ENCODE measurements at places on chromosomes 2 and 18.

DNA sequence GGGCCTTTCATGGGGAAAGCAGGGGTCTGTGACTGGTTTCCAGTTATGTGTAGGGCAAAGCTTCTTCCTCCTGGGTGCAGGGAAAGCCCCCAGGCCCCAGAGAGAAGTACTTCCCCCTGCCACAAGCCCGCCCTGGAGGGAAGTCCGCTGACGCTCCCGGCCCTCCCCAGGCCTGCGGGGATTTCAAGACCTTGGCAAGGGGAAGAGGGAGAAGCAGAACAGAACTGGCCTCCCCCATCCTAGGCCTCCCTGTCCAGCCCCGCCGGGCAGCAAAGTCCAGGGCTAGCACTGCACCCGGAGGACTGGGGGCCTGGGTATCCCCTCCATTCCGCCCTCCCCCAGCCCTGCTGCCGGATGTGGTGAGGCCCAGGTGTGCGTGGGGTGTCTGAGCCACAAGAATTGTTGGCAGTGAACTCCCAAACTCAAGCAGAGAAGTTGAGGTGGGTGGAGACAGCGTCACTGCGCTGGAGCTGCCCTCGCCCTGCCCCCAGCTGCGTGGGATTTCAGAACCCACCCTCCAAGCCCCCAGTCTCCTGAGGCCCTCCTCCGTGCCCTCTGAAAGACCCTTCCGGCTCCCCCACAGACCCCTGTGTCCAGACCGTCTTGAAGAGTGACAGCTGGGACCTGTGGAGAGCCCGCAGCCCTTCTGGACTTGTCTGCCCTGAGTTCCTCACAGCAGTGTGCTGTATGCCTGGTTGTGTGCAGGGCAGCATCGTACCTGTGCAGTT lies 1.1 kb upstream of the DUSP2 start:
- DNase-seq: peak; percentile 79

DNA sequence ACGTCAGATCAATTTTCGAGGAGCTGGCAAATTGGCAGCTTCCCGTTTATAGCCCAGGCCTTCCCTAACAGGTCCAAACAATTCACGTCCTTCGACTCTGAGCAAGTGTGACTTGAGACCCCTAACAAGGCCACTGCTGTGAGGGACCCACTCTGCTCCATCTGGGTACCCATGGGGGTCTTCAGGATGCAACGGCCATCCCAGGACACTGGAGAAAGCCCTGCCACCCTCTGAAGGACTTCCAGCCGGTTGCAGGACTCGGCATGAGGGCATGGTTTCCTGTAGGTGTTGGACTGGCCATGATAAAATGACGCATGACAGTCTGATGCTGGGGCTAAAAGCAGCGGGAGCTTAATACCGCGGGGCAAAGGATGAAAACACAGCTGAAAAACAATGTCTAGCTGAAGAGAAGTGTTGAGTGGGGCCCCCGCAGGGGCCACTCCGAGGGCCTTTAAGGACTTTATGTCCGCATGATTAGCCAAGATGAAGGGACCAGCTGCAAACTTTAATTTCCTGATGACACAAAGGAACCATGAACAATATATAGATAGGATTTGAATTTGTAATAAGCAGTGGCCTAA lies 113.3 kb upstream of the ZNF521 start:
- no peak for DNase-seq

DNA sequence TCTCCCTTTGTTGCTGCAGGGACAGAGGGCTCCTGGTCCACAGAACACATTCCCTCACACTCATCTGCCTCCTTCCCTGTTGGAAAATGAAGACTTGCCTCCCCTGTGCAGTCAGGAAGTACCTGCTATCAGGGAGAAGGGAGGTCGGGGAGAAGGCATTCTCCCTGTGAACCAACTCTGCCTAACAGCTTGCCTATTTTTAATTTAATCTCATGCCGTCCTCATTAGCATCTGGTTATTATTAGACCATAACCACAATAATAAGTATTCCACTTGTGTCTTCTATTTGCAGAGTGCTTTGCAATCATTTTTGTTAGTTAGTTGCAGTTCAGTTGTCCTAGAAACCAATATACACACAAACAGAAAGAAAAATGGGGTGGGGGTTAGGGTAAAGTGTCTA lies 232.6 kb upstream of the SKOR2 start:
- DNase-seq: no peak

- DNase-seq: no peak
These were observed 128.9 kb downstream of the WDSUB1 start for GRCh38 chr2:159157361-159158209.

DNA sequence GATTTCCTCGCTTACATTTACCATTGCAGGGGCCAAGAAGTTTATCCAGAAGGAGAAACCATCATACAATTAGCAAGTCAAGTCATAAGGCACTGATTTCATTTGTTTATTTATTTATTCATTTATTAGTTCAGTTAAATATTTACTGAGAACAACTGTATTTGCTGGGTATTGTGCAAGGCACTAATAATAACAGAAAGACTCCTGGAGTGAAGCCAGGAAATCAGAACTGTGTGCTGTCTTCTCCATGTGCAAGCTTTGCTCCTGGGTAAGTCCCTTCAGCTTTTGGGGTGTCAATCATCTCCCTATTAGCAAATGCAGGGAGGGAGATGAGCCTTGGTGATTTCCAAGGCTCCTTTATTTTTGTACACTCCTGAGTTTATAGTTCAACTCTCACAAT lies 341.6 kb upstream of the MEIS1 start:
- DNase-seq: no peak

DNA sequence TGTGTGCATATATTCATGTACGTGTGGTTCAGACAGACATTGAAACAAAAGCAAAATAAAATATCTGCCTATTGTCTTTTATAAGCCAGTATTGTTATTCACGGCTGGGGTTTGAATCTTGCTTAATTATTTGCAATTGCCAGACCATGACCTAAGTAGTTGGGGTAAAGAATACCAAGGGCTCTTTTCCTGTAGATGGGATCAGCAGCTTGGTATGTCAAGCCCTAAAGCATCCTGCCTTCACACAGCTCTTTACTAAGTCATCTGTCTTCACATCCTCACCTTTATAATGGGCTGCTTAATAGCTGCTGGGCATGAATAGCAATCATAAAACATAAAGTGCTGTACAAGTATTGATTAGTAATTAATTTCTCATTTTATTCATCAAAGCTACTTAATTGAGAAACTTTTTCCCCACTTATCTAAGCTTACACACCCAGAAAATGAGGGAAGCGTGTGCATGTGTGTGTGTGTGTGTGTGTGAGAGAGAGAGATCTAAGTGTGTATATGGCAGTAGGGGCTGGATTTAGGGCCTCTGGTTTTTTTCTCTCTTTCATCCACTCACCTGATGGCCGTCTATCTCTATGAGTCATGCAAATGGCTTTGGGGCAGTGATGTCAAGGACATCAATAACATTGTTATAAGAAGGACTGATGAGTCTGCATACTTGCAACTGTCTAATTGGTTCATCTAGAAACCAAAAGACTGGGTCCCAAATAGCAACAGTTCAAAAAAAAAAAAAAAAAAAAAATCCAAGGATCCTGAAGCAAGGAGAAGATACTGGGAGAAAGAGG lies 244.1 kb upstream of the TNP1 start:
- DNase-seq: no peak

DNA sequence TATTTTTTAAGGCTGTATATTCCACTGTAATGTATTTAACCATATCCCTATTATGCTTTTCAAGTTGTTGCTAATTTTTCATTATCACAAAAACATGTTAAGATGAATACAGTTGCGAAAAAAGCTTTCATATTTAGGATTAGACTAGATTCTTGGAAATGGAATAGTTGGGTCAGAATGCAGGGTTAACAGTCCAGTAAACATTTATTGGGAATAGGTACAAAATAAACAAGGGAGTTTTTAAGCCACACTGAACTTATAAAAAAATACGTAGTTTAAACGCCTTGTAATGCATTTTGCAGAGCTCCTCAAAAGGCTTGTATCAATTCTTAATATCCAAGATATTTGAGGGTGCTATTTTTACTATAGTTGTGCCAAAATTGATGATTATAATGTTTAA lies 35.6 kb downstream of the RPE start:
- no peak for DNase-seq

- no peak for DNase-seq
These were observed 71.0 kb downstream of the CWC22 start for GRCh38 chr2:179936141-179936540.

GRCh38 chr2:169968743-169969142 lies 141.5 kb downstream of the UBR3 start:
- no peak for DNase-seq

DNA sequence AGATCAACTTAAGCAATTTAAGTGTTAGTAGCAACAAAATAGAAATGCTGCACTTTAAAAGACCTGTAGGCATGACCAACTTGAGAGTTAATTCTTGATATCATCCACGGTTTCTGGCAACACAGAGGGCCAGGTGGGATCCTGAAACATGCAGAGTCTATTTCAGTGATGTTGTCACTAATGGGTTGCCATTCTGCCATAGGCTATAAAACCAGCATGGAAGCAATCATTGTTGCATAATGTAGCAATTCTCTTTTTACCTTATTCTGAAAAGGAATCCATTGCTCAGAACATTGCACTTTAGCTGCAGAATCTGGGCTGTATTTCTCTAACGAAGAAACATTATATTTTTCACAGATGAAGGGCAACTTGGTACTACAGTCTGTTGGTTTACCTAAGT lies 53.9 kb upstream of the CD302 start:
- no peak for DNase-seq

DNA sequence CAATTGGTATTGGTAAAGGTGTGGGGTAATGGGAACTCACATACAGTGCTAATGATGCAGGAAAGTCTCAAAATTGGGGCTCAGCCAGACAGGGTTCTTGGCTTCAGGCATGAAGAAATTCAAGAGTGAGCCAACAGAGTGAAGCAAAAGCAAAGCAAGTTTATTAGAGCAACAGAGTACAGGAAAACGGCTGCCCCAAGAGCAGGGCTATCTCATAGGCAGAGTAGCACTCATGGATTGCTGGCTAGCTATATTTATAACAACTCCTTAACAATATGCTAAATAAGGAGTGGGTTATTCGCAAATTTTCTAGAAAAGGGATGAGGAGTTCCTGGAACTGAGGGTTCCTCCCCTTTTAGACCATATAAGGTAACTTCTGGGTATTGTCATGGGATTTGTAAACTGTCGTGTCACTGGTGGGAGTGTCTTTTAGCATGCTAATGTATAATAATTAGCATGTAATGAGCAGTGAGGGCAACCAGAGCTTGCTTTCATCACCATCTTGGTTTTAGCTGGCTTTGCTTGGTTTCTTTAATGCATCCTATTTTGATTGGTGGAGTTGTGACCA lies 233.8 kb upstream of the NOL4 start:
- no peak for DNase-seq

GRCh38 chr2:239621611-239622010 lies 220.8 kb upstream of the HDAC4 start:
- no peak for DNase-seq

DNA sequence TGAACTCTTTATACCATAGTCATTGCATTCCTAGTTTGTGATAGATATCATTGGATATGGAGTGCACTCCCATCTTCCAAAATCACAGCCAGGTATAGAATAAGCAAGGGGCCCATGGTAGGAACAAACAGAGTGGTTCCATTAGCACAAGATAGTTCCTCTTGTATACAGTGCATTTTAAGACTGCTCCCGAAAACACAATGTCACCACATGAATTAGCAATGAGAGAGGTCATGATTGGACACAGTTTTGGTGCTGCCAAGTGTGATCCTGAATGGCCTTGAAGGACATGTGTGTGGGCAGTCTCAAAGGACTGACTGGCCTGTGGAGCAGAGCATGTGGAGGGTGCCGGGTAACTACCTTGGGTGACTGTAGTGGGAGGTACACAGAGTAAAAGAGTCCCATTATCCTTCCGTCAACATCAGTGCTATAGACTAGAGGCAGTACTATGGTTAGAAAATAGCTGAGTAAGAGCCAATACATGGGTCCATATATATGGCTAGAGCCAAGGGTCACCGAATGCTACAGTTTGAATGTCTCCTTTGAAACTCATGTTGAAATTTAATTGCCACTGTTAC lies 549.9 kb downstream of the DSC3 start:
- no peak for DNase-seq

GRCh38 chr2:46983065-46983801 lies 67.6 kb upstream of the MCFD2 start:
- DNase-seq: no peak

GRCh38 chr2:233013027-233013461 lies at the start of gene NGEF:
Gene NGEF, minus strand, starts transcription at chr2:233013256. Its CDS starts 38,366 bp downstream, at chr2:232974890.
- DNase-seq: no peak

GRCh38 chr2:46984642-46985476 lies 69.3 kb upstream of the MCFD2 start:
- DNase-seq: no peak

DNA sequence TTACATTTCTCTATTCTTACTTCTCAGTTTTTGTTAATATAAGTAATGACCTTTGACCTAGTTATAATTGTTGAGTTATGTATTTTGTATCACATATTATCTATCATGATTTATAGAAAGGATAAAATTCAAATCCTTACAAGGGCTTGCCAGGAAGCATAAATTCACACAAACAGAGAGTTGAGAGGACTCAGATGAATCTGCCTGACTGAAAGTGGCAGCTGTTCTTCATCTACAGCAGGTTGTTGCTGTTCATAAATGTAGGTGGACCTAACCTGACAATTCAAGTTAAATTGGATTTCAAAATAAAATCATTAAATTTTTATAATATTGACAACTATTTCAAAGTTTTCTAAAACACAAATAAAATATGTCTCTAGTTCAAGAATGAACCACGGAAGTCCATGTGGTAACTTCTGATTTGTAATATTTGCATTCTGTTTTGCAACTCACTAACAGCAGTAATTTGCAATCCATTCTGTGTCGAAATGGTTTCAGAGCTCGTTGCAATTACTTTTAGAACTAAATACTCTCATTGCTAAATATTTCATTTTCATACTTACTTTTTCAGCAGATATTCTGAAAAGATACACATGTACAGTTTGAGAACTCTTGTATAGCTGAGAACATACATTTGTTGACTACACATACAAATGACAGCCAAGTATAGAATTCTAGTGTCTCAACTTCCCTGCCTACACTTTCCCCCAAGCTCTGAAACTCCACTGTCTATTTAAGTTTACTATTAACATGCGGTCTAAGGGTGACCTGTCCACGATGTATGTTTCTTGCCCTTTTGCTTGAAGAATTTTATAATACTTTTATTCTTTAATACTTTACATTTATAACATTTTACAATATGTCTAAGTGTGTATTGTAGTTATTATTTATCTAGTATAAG lies 25.7 kb downstream of the SCN7A start:
- DNase-seq: no peak

- no peak for DNase-seq
These were observed 299.2 kb downstream of the INSIG2 start for GRCh38 chr2:118387509-118387908.

- no peak for DNase-seq
These were observed 456.3 kb downstream of the DLGAP1 start for GRCh38 chr18:3998698-3999333.
